ENCODE measurements at places on chromosomes 2 and 18.

- no peak for DNase-seq
Measured at GRCh38 chr2:148978026-148978685, 60.3 kb upstream of the LYPD6B start.

- DNase-seq = no peak
Measured at GRCh38 chr2:168114040-168114439, 133.4 kb downstream of the STK39 start.

DNA sequence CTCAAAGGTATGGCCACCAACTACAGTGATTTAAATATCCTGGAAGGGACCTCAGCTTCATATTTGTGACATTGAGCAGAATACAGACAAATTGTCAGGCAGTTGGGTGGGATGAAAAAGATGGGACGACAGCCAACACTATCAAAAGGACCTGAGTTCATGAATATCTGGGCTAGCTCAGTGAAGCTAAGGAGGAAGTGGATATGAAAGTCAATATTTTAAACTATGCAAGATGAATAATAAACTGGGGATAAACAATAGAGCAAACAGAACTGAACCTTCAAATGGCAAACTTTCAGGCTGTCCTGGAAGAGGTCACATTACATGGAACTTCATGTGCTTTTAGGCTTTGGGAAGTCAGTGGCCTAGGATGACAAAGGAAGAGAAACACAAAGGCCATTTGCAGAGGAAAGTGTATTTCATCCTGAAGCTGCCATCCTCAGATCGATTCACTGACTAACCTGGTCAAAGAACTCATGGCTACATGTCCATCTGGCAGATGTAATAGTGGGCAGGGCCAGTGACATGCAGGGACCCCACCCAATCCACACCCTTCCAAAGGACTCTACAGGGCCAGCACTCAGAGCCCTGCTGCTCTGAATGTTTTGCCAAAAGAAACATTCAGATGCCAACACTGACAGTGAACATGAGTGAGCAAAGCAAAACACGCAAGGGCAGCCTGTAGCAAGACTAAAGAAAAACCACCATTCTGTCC, 175.7 kb downstream of the ETAA1 start:
- no peak for DNase-seq

DNA sequence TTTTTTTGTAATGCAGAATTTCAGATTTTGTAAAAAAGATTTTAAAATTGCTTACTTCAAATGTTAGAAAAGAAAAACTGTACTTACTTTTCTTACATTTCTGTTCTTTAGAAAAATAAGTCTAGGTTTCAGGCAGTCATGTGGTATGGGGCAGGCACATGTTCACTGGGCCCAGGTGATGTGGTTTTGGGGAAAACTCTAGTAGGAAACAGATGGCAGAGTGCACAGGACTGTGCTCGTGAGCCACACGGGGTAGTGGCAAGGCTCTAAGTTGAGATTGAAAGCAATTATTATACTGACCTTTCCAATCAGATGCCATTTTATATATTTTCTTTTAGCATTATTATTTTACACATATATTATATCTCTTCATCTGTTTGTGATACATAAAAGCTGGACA, 1036.9 kb upstream of the TMEFF2 start:
- no peak for DNase-seq

- DNase-seq = no peak
Measured at GRCh38 chr2:241947401-241947800, 77.9 kb downstream of the RTP5 start.

- DNase-seq = peak; percentile 73
Measured at GRCh38 chr18:79567481-79568147, 112.0 kb upstream of the CTDP1 start.

DNA sequence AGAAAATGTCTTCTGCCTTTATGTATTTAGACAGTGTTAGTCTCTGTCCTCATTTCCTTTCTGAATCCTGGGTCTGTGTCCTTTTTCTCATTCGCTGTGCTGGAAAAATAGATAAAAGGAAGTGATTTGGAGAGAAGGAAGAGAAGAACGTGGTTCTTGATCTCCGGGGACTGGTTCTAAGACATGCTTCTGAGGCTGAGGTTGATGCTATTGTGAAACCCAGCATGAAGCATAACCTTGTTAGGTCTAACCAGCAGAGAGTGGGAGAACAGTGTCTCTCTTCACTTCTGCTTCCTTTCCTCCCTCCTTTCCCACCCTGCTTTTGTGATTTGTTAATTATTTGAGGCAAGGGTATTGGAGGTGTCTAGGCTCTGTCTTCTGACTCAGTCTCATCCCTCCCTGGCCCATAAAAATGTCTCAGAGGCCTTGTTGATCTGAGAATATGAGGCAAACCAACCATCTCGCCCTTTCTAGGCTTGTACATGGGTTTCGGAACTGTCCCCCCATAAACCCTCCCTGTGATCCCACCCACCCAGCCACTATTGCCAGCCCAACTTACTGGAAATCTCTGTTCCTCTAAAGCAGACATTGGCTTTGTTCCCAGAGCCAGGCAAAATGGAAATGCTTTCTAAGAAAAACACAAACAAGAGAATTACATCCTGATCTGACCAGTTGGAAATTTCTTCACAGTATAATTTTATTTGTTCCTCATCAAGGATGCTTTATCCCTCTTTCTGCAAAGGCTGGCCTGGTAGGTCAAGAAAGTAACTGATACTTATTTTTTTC, 360.6 kb upstream of the TNP1 start:
- DNase-seq = no peak
